GM13976 (cell line): ENCODE measurements at places on chromosomes 11 and 22.

GRCh38 chr11:16603890-16604793, 134.3 kb upstream of the C11orf58 start:
- DNase-seq = peak; percentile 33

DNA sequence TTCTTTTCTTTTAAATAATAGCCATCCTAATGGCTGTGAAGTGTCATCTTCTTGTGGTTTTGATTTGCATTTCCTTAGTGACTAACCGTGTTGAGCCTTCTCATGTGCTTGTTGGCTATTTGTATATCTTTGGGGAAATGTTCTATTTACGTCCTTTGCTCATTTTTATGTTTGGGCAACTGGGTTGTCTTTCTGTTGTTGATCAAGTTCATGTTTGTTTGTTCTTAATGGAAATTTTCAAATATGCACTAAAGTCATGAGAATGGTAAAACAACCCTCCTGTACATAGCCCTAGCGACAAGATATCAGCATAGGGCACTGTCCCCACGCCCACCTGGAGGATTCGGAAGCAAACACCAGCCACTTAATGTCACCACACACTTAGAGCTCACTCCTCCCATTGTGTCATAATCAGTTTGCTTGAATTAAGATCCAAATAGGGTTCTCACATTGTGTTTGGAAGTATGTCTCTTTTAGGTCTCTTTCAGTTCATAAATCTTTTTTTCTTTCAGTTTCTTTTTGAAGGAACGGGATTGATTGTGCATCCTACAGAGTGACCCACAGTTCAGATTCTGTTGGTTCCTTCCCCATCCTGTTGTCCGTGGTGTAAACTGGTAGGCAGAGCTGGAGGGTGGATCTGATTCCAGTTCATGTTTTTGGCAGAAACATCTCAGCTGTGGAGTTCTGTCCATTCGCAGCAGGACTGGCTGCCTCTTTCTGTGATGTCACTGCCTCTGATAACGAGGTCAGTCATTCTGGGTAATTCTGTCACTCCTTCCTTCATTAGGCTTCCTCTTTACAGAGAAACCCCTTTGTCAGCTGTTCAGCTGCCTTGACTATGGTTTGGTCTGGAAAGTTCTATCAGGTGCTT, 26.4 kb upstream of the ADORA2A start:
- peak; percentile 62 for DNase-seq

DNA sequence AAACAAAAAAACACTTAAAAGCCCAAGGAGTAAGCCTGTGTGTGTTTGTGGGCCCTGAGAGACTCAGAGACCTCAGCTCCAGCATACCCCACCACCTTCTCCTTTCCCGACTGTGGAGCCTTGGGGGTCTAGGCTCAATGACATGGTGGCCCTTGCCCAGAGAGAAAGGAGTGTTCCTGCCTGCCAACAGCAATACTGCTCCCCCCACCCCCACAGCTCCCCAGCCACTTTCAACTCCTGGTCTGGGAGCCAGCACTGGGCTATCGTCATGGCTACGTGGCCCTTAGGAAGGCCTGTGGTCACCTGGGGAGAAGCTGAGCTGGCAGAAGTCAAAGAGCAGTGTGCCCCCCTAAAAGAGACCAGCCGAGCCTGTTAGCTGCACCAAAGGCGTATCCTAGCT, 2.6 kb downstream of the PPP1R14B start:
- no peak for DNase-seq

DNA sequence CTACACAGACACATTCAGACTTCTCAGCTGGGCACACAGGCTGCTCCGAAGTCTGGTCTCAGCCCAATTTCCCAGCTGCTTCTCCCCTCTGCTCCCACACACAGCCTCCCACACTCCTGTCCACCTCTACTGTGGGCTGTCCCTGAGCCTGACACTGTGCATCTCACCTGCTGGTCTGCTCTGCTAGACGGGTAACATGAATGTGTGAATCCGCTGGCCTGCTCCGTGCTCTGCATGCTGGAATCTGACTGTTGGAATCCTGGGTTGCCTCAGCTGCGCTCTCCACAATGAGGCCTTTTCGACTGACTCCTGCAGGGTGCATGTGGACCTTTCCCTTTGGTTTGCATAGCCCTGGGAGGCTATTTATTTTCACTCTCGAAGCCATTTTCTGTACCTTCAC, 489.5 kb upstream of the B3GAT1 start:
- no peak for DNase-seq

DNA sequence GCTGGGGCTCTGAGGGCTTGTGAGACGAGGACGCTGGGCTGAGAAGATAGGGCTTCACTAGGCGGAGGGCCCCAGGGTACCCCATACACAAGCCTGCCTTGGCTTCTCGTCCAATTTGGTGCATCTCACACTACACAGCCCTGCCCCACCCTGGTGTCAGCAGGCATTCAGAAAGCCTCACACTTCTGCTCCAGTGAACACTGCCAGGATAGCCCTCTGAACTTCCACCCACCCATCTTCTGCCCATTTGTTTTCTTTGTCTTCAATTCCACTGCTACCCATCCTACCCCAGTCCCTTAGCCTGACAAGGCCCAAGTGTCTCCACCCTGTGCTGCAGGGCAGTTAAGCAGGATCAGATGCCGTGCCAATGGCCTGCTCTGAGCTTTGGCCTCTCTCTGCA, 1.9 kb upstream of the BUD13 start:
- no peak for DNase-seq
